ENCODE measurements at places on chromosomes 2 and 18.

- peak; percentile 80 for DNase-seq
Observed at GRCh38 chr18:26487437-26487836, 60.9 kb downstream of the KCTD1 start.

DNA sequence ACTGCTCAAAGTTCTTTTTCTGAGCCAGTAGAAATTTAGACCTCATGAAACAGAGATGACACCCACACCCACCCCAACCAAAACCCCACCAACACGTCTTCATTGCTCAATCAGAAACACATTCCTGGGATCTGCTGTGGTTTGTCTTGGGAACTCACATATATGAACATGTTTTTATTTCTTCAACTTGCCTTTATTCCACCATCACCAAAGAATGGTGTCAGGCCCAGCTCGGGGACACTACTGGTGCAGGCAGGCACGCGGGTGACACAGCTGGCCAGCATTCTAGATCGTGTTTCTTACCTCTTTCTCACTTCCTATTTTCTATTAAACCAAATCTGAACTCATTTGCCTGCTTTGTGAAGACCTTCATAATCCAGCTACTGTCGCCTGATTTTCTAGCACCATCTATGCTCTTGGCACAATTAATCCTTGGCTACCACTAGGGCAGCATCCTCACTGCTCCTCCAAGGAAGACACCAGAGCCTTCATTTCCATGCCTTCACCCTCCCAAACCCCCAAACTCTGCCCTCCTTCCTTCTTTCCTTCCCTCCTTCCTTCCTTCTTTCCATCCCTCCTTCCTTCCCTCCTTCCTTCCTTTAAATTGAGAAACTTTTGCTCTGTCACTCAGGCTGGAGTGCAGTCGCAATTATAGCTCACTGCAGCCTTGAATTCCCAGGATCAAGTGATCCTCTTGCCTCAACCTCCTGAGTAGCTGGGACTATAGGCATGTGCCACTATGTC lies 157.1 kb downstream of the BCL2 start:
- DNase-seq = peak; percentile 63

DNA sequence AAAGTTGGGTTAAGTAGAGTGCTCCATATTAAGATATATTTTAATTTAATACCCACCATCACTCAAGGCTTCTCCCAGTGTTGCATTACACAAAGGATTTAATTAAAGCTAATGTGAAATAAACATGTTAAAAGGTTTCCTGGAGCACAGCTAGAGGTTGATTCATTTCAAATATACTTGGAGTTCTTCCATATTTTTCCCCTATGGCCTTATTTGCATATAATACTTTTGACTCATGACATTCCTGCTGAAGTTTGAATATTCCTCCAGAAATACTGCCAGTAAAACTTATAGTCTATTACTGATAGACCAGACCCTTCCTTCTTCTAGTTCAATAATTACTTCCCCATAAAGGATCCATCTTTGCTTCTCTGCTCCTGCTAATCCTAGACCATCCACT lies 227.5 kb downstream of the GULP1 start:
- DNase-seq = peak; percentile 59

DNA sequence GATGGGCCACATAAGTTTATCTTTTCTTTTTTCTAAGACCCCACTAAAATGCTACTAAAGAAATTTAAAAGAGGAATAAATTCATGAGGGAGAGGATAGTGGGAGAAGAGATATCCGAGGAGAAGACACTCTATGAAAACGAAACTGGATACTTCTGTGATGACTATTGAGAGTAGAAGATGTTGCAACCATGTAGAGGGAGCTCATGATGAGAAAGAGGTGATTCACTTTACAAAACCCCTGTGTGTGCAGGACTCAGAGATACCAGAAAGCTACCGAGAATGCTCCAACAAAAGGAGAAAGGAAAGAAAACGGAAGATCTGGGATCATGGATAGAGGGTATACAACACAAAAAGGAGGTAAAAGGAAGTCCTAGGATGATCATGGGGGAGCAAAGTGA lies 34.9 kb downstream of the SLC38A11 start:
- DNase-seq = peak; percentile 97
